ENCODE measurements at places on chromosomes 5 and 9.

DNA sequence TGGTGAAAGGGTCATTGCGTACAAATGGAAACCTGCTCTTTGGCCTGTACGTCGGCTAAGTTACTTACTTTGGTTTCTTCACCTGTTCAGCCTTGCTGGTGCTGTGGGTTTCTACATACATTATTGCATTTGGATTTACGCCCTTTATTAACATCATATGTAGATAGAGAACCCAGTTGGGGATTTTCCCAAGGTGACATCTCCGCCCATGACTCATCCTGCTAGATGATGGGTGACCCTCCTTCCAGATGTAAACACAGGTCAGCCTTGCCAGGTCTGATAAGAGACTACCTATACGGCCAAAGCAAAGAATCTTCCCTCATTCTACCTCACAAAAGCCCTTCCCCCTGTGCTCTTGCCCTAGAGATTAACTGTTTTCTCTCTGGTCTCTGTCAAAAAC lies 360.9 kb downstream of the KDM4C start:
- no peak for DNase-seq

GRCh38 chr5:16536246-16536645 lies 70.6 kb upstream of the ZNF622 start:
- no peak for DNase-seq

GRCh38 chr9:37954581-37954981 lies 50.7 kb upstream of the SLC25A51 start:
- no peak for DNase-seq

DNA sequence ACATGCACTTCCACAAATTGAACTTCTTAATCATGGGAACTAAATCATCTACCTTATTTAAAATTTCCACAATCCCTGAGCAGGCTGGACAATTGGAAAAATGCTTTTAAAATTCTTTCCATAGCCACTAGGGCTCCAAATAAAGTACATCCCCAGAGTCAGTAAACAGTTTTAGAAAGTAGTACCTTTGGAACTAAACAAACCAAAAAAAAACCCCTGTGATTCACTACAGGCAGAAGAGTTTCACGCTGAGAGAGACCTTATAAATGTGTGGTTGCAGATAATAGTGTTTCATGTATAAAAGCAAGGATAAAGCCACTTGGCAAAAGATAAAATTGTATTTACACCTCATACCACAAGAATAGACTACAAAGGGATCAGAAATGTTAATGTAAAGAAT lies 11.8 kb upstream of the HMGCR start:
- DNase-seq: no peak

- no peak for DNase-seq
Measured at GRCh38 chr5:82669720-82670119, 391.6 kb upstream of the RPS23 start.

- no peak for DNase-seq
Measured at GRCh38 chr5:160081495-160081894, 37.8 kb downstream of the PWWP2A start.

DNA sequence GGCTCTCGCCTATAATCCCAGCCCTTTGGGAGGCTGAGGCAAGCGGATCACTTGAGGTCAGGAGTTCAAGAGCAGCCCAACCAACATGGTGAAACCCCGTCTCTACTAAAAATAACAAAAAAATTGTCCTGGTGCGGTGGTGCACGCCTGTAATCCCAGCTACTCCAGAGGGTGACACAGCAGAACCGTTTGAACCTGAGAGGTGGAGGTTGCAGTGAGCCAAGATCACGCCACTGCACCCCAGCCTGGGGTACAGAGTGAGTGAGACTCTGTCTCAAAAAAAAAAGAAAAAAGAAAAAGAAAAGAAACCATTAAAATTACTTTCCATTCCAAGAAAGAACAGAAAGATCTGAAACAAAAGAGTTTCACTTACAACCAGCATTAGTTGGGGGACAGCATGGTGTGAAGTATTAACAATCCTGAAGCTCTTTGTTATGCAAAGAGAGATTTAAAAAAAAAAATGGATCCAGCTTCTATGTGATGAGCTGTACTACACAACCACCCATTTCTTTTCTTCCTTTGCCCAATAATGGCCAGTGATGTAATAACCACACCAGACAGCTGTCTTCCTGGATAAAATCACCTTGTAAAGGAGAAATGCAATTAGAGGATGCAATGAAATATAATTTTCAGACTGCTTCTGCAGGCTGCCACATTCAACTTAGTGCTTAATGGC lies 76.9 kb downstream of the MED27 start:
- DNase-seq: no peak

Data from NCI-H187 (cell line).